Smooth muscle cell of trachea (primary cell): ENCODE measurements at places on chromosomes 13 and 19. TPM values are rescaled to one million over a fixed set of nuclear protein-coding genes. Genes with fewer than 3 reads are reported as not detected.

Gene SPTBN4
- total RNA-seq, result 12.9 and 18.4 TPM in 2 replicates

Gene ITGBL1
- total RNA-seq, result 70.7 and 102 TPM in 2 replicates

Gene HSPH1
- 34.3 and 37.1 TPM in 2 replicates for total RNA-seq

Gene MUC16
- total RNA-seq, result not detected in 2 replicates
